Stimulated activated CD4-positive, alpha-beta T cell treated with anti-CD3 and anti-CD28 coated beads, TNF-alpha, amount 100 ng/mL, for 4 hours (primary cell): ENCODE measurements at places on chromosomes 13 and 19.

- no peak for DNase-seq
Observed at GRCh38 chr13:63381078-63381859, 1965.6 kb upstream of the PCDH20 start.

DNA sequence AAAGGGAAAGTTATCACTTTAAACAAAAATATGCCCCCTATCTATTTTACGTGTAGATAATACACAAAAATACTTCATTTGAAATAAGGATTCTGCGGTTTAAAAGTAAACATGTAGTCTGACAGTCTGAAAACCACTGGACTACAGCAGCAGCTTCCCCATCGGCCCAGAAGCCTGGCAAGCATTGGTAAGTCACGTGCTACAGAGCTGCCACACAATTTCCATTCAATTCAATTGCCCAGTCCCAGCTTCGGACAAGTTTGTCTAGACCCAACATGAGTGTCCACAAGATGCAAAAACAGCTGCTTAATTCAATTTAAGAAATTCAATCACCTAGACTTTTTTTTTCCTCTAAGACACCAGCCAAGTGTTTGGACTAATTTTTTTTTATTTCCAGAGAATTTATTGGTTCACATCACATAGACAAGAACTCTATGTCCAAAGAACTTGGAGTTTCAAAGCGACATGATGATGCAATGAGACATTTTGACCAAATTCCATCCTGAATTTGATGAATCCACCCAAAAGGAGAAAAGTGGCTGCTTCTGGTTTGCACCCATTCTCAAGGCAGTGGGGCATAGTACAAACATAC, 458.9 kb downstream of the COG6 start:
- DNase-seq: no peak

GRCh38 chr13:106630162-106630561, 62.2 kb upstream of the ARGLU1 start:
- no peak for DNase-seq

DNA sequence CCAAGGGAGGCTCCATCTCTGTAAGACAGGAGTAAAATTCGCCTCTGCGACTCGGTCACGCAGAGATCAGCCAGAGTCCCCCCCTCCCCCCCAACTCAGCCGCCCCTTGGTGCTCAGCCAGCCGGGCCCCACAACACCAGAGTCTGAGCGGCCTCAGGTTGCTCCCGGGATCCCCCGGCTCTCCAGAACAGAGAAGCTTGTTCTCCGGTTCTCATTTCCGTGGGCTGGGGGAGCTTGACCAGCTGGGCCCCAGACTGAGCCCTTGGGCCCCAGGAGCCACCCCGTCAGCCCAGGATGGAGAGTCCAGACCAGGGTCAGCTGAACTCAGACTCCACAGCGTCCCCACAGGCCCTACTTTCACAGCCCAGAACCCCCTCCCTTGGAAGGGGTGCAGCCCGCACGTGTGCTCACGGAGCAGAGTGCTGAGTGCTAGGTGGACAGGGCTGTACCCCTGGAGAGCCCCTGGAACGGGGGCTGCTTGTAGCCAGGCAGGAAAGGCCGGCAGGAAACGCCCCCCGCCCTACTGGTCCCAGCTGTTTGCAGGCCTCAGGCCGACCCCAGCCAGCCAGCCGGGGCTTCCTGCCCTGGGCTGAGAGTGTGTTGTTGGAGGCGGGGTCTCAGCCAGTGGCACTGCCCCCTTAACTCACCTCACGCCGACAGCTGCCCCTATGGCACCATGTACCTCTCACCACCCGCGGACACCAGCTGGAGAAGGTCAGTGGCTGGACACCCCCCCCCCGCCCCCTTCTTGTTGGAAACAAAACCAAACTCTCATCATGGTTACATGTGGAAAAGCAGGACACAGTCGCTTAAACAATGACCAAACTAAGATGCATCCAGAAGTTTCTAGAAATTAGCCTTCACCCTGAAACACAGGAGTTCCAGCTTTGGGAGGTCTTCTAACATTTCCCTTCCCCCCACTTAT, 44.4 kb downstream of the COMP start:
- DNase-seq: no peak

- DNase-seq: no peak
Observed at GRCh38 chr19:46345157-46345556, 1.7 kb upstream of the PPP5C start.

DNA sequence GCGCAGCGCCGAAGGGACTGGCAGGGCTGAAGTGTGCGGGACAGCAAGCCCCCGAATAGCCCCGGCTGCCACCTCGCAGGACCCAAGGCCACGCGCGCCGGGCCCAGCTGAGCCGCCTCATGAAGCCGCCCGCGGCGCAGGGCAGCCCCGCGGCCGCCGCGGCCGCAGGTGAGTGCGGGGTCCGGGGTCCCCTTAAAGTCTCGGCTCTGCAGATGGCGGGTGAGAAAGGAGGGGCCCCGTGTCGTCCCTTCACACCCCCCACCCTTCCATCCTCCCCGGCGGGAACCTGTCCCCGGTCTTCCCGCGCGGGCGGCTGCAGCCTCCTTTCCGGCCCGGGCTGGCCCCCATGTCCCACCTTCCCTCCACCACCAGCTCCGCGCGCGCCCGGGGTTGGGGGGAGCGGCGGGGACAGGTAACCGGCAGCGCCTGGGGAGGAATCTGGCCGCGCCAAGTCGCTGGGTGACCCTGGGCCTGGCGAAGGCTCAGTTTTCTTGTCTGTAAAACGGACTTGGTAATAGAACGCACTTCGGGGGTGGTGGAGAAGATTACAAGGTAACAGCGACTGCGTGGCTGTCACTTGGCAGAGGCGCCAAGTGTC, 338 bp downstream of the RGCC start:
- DNase-seq: no peak

GRCh38 chr13:24097667-24098066, 62.9 kb upstream of the SPATA13 start:
- no peak for DNase-seq

GRCh38 chr19:32599736-32600157, 18.8 kb downstream of the PDCD5 start:
- DNase-seq: no peak

DNA sequence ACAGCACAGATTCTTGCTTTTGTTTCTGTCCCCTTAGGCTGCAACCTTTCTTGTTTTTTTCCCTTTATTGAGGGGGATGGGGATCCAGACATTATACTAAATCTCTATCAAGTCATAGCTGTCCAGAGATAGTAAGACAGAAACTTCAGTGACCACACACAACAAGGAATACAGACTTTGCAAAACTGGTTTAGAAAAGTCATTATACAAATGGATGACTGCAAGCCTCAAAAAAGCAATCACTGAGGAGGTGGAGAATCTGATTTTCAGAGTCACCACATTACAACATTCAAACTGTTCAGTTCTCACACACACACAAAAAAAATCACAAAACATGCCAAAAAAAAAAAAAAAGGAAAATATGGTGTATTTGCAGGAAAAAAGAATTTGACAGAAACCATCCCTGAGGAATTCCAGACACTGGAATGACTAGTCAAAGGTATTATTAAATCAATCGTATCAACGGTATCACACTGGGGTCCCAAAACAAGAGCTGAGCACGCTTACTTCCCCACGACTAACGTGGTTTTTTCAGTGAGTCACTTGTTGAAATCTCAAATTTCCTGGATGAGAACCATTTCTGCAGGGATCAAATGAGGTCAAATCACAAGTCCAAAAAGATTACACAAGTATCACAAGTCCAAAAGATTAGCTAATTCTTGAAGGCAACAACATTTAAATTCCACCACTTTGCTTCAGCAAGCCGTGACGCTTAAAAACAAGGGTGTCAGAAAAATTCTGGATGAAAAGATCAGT, 41.2 kb downstream of the USP12 start:
- no peak for DNase-seq

- no peak for DNase-seq
Observed at GRCh38 chr13:39552246-39552645, 50.7 kb downstream of the LHFPL6 start.

DNA sequence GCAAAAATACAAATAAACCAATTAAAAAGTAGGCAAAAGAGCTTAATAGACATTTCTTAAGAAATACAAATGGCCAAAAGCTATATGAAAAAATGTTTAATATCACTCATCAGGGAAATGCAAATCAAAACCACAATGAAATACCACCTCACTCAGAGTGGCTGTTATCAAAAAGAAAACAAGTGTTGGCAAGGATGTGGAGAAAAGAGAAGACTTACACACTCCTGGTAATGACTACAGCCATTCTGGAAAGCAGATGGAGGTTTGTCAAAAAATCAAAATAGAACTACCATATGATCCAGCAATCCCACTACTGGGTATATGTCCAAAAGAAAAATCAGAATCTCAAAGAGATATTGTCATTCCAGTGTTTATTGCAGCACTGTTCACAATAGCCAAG, 223.5 kb upstream of the SLC10A2 start:
- DNase-seq: no peak

DNA sequence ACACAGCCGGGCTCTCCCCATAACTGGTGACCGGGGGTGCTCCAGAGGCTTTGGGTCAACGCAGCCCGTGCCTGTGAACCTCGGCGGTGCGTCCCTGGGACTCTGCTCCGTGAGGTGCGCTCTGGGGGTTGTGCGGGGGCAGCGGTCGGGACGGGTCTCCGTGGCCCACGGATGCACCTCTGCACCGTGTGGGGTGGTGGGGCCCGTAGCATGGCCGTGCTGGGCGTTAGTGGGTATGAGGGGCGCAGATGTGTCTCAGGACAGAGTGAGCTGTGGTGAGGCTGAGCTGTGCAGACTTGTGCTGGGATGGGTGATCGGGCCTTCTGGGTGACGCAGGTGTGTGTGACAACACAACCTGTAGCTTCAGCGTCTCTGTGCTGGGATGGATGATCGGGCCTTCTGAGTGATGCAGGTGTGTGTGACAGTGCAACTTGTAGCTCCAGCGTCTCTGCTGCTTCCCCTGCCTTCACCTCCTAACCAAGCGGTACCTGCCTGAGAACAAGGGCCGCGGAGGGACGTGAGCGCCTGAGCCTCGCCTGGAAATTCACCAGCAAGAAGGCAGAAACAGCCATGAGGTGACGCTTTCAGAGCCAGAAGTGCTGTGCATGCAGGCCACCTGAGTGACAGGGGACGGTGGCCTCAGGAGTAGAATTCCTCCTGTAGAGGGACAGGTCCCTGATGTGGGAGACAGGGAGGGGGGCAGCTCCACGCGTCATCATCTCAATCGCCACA, 599 bp downstream of the ZNF331 start:
- no peak for DNase-seq

DNA sequence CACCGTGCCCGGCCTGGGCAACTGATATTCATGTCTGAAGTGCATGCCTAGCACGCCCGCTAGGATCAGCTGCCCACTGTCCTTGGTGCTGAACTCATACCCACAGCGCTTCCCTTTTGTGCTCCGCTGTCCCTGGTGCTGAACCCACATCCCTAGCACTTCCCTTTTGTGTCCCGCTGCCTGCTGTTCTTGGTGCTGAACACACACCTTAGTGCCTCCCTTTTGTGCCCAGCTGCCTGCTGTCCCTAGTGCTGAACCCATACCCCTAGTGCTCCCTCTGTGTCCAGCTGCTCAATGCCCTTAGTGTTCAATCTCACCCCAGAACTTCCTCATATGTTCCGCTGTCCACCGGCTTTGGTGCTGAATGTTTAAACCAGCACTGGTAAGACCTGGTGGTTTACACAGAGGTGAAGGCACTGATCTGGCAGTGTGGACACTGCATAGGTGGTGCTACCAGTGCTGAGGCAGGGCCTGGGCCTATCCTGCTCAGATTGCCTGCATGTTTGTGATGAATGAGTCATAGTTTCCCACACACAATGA, 26.3 kb upstream of the SIGLEC11 start:
- peak; percentile 45 for DNase-seq

DNA sequence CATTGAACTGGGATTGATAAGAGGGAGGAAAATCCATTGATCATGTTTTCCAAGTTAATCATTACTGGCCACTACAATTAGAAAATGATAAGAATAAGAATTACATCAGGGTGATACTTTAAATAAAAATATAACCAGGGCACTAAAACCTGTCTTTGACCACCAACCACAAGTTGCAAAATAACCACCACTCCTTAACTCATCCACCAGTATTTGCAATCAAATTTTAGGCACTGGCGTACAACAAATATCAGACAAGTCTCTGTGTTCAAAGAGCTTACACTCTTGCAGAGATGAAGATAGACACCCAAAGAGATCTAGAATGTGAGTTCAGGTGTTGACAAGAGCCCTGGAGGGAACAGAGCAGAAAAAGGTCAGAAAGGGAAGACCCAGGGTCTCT, 514 bp downstream of the CEACAM3 start:
- DNase-seq: no peak

DNA sequence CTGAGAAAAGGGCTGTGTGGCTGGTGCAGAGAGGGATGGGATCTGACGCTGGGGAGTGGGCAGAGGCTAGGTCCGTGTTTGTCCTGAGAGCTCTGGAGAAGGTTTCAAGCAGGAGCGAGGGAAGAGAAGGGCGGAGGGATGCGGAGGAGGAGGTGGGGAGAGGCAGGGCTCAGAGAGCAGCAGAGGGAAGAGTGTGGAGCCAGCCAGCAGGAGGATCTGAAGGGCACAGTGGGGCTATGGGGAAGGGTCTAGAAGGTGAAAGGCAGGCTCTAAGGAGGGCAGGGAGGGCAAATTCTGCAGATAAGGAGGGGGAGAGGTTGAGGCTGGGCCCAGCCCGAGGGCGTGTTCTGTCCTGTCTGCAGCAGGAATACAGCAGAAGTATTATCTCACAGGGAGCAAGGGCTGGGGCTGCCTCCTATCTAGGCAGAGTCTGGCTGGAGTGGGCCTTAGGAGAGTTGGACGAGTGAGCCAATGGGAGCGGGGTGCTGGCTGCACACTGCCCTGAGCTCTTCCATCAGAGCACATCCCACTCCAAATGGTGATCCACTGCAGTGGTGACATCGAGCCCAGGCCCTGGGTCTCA, 6.1 kb downstream of the AP2A1 start:
- DNase-seq: no peak

GRCh38 chr19:18279266-18279515, 2.2 kb downstream of the JUND start:
- no peak for DNase-seq

DNA sequence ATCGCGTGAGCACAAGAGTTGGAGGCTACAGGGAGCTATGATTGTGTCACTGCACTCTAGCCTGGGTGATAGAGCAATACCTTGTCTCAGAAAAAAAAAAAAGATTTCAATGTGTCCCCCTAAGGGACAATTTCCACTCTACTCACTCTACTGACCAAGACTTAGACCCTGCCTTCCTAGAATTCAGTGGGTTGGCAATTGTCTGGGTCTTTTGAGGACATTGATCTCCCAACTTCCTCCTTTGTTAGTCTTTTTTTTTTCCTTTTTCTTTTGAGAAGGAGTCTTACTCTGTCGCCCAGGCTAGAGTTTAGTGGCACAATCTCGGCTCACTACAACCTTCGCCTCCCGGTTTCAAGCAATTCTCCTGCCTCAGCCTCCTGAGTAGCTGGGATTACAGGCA, 2.2 kb downstream of the SPTBN4 start:
- DNase-seq: no peak

DNA sequence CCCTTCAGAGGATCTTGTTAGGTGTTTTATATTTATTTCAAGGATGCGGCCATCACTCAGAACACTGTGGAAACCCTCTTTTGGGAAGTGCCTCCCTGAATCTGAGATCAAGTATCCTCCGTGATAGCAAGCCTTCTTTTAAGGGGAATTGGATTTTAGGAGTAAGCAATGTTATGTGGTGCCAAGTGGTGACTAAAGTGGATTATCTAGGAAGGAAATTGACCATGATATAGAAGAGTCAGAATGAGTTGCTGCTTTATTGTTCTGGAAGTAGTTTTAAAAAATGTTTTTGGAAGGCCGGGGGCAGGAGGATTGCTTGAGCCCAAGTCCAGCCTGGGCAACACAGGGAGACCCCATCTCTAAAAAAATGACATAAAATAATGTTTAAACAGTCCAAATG, 6.7 kb downstream of the ERCC5 start:
- DNase-seq: no peak

- DNase-seq: no peak
Observed at GRCh38 chr13:39335721-39336120, 267.3 kb downstream of the LHFPL6 start.

- peak; percentile 41 for DNase-seq
Observed at GRCh38 chr19:38224014-38224862, at the start of gene DPF1. Gene DPF1, minus strand, starts transcription at chr19:38224222. Its CDS starts 80 bp downstream, at chr19:38224142.
